Subcutaneous adipose tissue (tissue), 4 donors: ENCODE measurements at places on chromosomes 4 and X. TPM values are rescaled to one million over a fixed set of nuclear protein-coding genes. Genes with fewer than 3 reads are reported as not detected.

Gene DMRTC1B
- not detected for total RNA-seq

Gene SPANXA1
- not detected for total RNA-seq

Gene DRP2
- not detected for total RNA-seq

Gene PHOX2B
- not detected for total RNA-seq

Gene GALNTL6
- total RNA-seq: not detected

Gene DSPP
- not detected for total RNA-seq

Gene FATE1
- not detected for total RNA-seq

Gene TLR10
- 0.44 TPM for total RNA-seq

Gene MAGEA10
- total RNA-seq: not detected

Gene BTC
- 2.0 TPM for total RNA-seq

Gene CENPVL2
- total RNA-seq: not detected

Gene NPY1R
- total RNA-seq: 29.7 TPM

Gene H2BW2
- not detected for total RNA-seq

Gene WWC2
- total RNA-seq: 46.2 TPM

Gene FRYL
- total RNA-seq: 88.1 TPM

Gene DUX4
- not detected for total RNA-seq

Gene PPP4R3C
- not detected for total RNA-seq

Gene PARM1
- total RNA-seq: 10.5 TPM

Gene SPANXA2
- not detected for total RNA-seq

Gene CDX4
- total RNA-seq: not detected

Gene ADH1A
- total RNA-seq: not detected

Gene SLC9B1
- 2.5 TPM for total RNA-seq

Gene PRSS12
- total RNA-seq: not detected

Gene ADH4
- total RNA-seq: 0.49 TPM

Gene PROM1
- not detected for total RNA-seq

Gene IL2RG
- total RNA-seq: 40.3 TPM

Gene C4orf50
- under 0.01 TPM for total RNA-seq

Gene HSFX4
- total RNA-seq: not detected

Gene S100G
- total RNA-seq: not detected

Gene PDCL2
- total RNA-seq: not detected
